ENCODE measurements at places on chromosomes 13 and 19. TPM values are rescaled to one million over a fixed set of nuclear protein-coding genes. Genes with fewer than 3 reads are reported as not detected.

The DMWD gene
- total RNA-seq = 15.8 TPM

The ADGRE3 gene
- total RNA-seq = not detected

The EEF1AKMT1 gene
- 5.4 TPM for total RNA-seq

The ZNF382 gene
- total RNA-seq = 3.1 TPM

The ZNF773 gene
- total RNA-seq = 12.1 TPM

The TLE2 gene
- total RNA-seq = 24.9 TPM

The MRPL54 gene
- total RNA-seq = 45.1 TPM

The LAIR1 gene
- not detected for total RNA-seq

The C13orf42 gene
- not detected for total RNA-seq

The MYO16 gene
- not detected for total RNA-seq

The ZNF730 gene
- 1.3 TPM for total RNA-seq

The C19orf67 gene
- total RNA-seq = not detected

The PLPP2 gene
- 36.7 TPM for total RNA-seq

The PALM3 gene
- not detected for total RNA-seq

The TNFSF9 gene
- total RNA-seq = 0.63 TPM

The CRX gene
- not detected for total RNA-seq

The AKT2 gene
- total RNA-seq = 23.1 TPM

The BICRA gene
- 5.7 TPM for total RNA-seq

The EDDM13 gene
- 1.8 TPM for total RNA-seq

The ZNF723 gene
- not detected for total RNA-seq

The PCSK4 gene
- total RNA-seq = 0.26 TPM

The CD33 gene
- total RNA-seq = under 0.01 TPM

The LMTK3 gene
- total RNA-seq = under 0.01 TPM

The KLHL1 gene
- total RNA-seq = not detected

The KLK5 gene
- not detected for total RNA-seq

The PBX4 gene
- total RNA-seq = not detected

Measured in dermis microvascular lymphatic vessel endothelial cell (primary cell).